ENCODE measurements at places on chromosomes 3 and 15.

DNA sequence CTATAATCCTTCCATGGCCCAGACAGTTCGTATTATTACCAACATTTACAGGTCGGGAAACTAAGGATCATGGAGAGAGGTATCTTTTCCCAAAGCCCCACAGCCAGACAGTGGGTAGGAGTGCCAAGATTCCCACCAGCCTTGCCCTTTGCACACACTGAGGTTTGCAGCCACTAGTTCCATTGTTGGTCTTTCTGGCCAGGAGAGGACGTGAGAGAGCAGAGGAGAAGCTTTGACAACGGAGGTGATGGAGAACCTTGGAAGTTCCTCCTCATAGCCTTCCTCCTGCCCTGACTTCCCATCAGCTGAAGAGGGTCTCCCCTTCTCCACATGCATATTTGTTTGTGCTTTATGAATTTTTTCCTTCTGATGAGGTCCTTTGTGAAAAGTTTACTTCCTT, 50.5 kb upstream of the PLCL2 start:
- no peak for DNase-seq

- DNase-seq = no peak
These were observed 45.1 kb downstream of the TNIK start for GRCh38 chr3:171415070-171415469.

GRCh38 chr3:159852821-159853505, 135.7 kb upstream of the IL12A start:
- no peak for DNase-seq

- DNase-seq = no peak
These were observed 533.5 kb upstream of the ZNF385D start for GRCh38 chr3:22284559-22284958.

Measured in MV-4-11 (cell line).